ENCODE measurements at places on chromosomes 12 and 14.

GRCh38 chr12:65529106-65529505 lies 250.6 kb downstream of the MSRB3 start:
- DNase-seq, result no peak

GRCh38 chr12:127857661-127858060 lies 409.3 kb upstream of the TMEM132C start:
- no peak for DNase-seq

GRCh38 chr12:112420740-112421139 lies 2.0 kb downstream of the PTPN11 start:
- no peak for DNase-seq

DNA sequence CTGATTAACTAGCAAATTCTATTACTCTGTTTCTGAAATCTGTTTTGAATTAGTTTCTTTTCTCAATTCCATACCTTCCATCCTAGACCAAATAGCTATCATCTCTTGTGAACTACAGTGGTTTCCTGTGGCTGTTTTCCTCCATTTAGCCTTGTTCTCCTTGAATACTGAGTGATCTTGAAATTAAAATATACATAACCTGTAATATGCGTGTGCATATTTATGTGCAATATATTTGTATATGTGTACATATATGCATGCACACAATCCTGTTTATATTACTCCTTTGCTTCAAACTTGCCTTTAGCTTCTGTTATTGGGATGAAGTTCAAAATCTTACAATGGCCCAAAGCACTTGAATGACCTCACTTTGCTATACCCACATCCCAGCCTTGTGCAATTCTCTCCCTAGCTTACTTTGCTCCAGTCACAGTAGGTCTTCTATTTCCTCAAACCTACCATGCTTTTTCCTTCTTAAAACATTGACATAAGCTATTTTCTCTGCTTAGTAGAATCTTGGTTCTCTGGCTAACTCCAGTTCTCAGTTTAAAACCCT lies 99.5 kb downstream of the OTOGL start:
- DNase-seq, result no peak

- no peak for DNase-seq
Observed at GRCh38 chr12:110074089-110074488, 25.8 kb upstream of the C12orf76 start.

DNA sequence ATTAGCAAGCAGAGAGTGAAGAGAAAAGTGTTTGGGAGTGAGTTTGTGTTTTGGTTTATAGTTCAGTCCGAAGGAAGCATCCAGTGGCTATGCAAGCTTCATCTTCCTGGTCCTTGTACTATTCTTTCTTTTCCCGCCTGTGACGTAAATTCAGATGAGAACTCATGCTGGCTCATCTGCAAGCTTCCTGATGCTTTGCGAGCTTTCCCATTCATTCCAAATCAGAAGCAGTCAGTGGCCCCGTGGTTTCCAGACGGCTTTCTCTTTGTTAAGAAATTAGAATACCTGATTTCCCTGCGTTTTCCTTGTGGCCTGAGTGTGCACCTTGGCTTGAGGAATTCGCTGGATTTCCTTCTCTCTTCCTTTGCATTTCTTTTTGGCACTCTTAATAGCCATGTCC lies 89.5 kb downstream of the TESC start:
- no peak for DNase-seq

GRCh38 chr14:88248606-88249005 lies 74.5 kb downstream of the KCNK10 start:
- DNase-seq, result no peak

- DNase-seq, result no peak
Observed at GRCh38 chr14:74934476-74935359, 11.7 kb upstream of the RPS6KL1 start.

DNA sequence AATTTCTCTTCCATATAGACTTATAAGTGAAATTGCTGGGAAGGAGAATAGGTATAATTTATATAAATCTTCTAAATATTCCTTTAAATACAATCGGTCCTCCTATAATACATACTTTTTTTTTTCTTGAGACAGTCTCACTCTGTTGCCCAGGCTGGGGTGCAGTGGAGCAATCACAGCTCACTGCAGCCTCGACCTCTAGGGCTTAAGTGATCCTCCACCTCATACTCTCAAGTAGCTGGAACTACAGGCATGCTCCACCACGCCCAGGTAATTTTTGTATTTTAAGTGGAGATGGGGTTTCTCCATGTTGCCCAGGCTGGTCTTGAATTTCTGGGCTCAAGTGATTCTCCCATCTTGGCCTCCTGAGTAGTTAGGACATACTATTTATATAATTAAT lies 29.7 kb upstream of the NPFF start:
- no peak for DNase-seq

DNA sequence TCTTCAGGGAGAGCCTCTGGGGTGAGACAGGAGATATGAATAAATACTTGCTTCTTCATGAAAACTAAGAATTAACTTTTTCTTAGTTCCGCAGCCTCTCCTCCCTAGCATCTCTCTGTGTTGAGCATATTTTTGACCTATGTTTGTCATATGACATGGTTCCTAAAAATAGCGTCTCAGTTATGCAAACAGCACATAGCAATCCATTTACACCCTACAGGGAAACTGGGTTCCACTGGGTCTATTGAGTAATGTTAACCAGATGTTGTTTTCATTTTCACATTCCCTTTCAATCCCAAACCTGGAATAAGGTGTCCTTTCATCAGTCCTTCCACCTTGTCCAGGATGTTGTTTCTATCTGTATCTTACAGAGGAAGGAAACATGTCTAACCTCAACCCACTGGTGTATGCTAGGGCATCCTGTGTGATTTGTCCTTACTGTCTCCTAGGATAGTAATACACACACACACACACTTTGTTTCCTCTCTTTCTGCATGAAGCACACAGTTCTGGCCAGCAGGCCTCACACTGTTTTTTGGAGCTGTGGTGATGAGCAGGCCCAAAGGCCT lies 1543.5 kb downstream of the AACS start:
- DNase-seq, result no peak

GRCh38 chr12:62194616-62195015 lies 65.6 kb upstream of the USP15 start:
- DNase-seq, result no peak

DNA sequence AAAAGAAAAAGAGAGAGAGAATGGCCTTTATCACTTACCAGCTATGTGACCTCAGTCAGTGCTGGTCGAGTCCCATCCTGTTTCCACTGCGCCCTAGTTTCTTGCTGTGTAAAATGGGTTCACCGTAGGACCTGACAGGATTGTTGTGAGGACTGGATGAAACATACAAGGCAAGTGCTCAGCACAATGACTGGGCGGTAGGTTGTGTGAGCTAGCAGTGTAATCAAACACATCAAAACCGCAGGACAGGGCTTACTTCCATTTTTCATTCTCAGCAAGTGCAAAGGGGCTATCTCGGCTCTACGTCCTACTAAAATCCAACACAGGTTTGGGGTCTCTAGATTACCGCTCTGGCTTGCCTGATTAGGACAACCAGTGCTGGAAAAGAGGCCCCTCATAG lies 36.4 kb upstream of the ATXN2 start:
- no peak for DNase-seq

GRCh38 chr12:51311389-51311788 lies 12.6 kb downstream of the BIN2 start:
- DNase-seq, result no peak

DNA sequence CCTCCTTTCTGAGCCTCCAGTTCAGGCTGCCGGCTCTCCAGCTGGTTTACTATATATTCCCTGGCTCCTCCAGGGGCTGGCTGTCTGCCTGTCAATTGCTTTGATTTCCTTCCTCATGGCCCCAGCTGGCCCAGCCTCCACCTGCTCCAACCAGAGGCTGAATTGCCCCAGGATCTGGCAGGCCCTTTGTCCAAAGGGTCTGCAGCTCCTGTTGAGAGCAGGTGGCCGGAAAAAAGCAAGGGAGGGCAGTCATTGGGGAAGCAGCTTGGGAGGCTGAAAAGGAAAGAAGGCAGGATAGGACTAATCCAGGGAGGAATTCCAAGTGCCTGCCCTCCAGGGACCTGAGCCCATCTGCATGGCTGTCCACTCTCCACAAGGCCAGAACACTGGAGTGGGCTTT lies 25.3 kb downstream of the PAH start:
- no peak for DNase-seq

- DNase-seq, result no peak
Observed at GRCh38 chr14:89767131-89767530, 187.4 kb downstream of the EFCAB11 start.

- no peak for DNase-seq
Observed at GRCh38 chr14:60331201-60332045, 82.4 kb downstream of the PPM1A start.

DNA sequence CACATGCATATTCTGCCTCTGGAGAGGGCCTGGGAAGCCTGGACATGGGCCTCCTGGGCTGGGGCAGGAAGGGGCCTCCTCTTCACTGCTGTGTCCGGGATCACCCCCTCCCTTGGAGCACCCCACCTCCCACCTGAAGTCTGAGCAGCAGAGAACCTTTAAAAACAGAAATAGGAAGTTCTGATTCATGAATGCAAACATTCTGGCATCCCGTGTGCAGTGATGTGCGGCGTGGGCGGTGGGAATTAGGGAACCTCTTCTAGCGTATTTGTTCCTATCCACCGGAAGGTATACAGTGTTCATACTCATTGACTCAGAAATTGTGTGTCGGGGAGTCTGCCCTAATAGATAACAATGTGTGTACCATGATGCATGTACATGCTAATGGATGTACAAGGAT lies 46.2 kb downstream of the C14orf132 start:
- DNase-seq, result peak; percentile 47

DNA sequence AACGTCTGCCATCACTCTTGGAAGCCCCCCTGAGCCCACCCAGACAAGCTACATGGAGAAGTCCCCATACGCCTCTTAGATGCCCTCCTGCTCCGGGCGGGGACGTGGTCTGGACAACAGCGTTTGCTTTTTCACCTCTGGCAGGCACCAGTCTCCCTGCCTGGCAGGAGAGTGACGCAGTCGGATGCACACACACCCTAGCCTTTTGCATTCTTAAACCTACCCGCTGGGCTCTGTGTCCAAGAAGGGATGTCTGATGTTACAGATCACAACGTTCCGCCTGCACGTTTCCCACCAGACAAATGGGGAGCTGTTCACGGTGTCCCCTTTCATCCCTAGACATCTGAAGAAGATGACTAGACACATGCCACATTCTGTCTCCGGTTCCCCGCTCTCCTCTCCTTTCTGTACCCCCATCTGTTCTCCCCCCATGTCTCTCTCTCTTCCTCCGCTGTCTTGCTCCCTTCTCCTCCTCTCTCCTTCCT lies 100.2 kb downstream of the RIMBP2 start:
- no peak for DNase-seq

DNA sequence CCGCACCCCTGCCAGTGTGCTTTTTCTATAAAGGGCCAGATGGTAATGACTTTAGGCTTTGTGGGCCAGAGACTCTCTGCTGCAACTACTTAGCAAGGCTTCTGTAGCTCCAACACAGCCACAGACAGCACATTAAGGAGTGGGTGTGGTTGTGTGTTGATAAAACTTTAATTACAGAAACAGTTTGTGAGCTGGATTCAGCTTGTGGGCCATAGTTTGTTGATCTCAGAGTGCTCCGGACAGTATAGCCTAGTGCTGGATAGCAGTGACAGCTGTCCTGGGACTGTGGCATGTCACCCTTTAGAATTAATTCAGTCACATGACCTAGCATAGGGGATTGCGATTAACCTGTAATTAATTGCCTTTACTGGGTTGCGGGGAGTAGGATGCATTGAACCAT lies 109.7 kb downstream of the ZNF664 start:
- DNase-seq, result no peak

- no peak for DNase-seq
Observed at GRCh38 chr12:95529693-95530225, 21.5 kb downstream of the USP44 start.

- DNase-seq, result no peak
Observed at GRCh38 chr14:75254901-75255584, 23.6 kb upstream of the FOS start.

GRCh38 chr12:107309020-107309419 lies 215.7 kb upstream of the CRY1 start:
- DNase-seq, result no peak

DNA sequence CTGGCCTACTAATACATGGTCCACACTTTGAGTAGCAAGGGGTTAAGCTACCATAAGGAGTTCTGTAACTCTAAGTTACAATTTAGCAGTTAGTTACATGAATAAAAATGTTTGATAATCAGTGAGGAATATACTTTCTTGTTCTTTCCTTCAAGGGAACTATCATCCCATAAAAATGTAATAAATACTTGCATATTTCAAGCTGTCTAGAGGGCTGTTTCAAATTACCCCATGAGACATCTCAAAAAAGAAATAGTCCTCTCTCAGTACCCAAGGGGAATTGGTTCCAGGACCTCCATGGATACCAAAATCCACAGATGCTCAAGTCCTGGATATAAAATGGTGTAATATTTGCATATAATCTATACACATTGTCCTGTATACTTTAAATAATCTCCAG lies 48.7 kb upstream of the GNG2 start:
- DNase-seq, result no peak

DNA sequence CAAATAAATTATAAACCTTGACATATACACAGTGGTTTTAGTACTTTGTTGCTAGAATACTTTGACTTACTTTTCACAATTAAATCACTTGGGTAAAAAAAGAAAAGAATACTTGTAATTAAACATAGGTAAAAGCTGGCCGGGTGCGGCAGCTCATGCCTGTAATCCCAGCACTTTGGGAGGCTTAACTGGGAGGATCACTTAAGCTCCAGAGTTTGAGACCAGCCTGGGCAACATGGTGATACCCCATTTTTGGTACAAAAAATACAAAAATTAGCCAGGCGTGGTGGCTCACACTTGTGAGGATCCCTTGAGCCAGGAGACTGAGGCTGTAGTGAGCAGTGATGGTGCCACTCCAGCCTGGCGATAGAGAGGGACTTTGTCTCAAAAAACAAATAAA lies 7.8 kb downstream of the STX2 start:
- peak; percentile 53 for DNase-seq

GRCh38 chr14:105019861-105020814 lies 745 bp downstream of the CDCA4 start:
- no peak for DNase-seq

DNA sequence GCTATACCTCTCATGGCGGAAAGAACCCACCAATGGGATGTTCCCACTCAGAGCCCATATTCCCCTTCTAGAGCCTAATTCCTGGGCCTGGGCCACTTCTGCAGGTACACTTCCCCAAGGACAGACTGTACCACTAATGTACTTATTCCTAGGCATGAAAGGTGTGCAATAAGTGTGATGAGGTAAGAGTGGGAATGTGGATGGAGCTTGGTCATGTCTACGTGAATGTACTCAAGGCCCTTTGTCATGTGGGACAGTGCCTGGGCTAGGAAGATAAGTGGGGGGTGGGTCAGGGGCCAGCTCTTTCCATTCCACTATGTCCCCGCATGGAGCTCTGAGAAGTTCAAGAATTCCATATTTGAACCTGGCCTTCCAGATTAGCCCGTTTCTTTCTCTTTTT lies 63.4 kb upstream of the FUT8 start:
- no peak for DNase-seq
